ENCODE measurements at places on chromosomes 6 and 20. TPM values are rescaled to one million over a fixed set of nuclear protein-coding genes. Genes with fewer than 3 reads are reported as not detected.

The LY6G6C gene
- total RNA-seq: not detected

GRCh38 chr20:49595346-49595745 lies 27.4 kb upstream of the PTGIS start:
- no peak for DNase-seq

- no peak for DNase-seq
Measured at GRCh38 chr6:166179704-166180103, 12.1 kb upstream of the TBXT start.

- no peak for DNase-seq
Measured at GRCh38 chr6:81556551-81556950, 195.9 kb downstream of the TENT5A start.

The ADGRF1 gene
- 18.7 TPM for total RNA-seq

Measured in epithelial cell of proximal tubule (primary cell).